AG20443 (cell line): ENCODE measurements at places on chromosomes 7 and 10.

GRCh38 chr7:8134089-8134733 lies 127.8 kb downstream of the ICA1 start:
- no peak for DNase-seq

DNA sequence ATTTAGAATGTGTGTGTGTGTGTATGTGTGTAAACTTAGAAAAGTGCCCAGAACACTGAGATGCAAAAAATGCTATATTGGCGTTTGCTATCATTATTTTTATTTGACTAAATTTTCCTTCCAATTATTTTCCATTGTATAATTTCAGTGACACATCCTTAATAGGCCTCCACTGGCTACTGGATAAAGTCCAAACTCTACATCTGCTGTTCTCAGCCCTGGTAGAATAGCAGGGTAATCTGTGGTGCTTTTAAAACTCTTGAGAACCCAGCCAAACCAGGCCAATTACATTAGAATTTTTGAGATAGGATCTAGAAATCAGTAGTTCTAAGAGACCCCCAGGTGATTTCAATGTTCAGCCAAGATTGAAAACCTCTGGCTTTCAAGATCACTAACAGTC lies 66.4 kb downstream of the ZNF503 start:
- no peak for DNase-seq

DNA sequence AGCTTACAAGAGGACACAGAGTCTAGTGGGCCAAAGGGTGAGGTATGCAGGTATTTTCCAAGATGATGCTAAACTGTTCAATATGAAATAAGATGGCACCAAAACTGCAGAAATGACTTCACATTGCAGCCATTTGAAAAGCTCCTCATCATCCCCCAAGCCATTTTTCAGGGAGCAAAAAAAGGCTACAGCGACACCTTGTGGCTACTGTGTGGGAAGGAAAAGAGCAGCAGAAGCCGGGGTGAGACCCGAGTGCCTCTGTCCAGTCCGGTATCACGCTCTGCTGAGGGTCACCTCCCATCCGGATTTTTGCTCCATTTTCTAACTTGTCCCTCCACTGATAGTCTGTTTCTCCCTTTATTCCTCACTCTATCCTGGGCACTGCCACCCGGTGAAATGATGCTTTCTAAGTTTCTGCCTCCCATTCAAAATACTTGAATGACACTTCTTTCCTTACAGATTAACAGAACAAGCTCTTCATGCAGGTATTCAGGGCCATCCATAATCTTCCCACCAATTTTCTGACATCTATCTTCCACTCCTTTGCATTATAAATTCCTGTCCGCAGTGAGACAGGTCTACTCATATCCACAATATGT lies 220.2 kb downstream of the DGKI start:
- peak; percentile 79 for DNase-seq

DNA sequence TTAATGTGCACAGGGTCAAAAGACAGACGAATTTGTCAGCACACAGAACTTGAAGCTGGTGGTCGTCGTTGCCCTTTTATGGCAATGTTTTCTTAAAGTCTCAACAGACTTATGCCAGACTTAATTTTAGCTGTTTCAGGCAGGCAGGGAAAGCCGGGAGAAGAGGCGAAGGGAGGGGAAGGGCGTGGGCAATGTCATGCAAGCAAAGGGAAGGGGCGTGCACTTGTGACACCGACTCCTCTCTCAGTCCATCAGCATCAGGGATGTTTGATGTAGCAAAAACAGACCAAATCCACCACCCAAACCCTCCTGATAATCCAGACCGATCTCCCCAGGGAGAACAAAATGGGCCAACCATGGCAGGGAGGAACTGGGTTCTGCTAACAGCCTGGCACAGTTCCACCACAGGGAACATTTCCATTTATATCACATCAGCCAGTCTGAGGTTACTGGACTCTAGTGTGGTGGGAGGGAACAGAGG lies 118.1 kb upstream of the RHEB start:
- DNase-seq, result no peak

- no peak for DNase-seq
These were observed 10.7 kb upstream of the AKR1B1 start for GRCh38 chr7:134469622-134470021.

GRCh38 chr10:119183664-119184412 lies 5.2 kb upstream of the PRDX3 start:
- DNase-seq, result no peak

DNA sequence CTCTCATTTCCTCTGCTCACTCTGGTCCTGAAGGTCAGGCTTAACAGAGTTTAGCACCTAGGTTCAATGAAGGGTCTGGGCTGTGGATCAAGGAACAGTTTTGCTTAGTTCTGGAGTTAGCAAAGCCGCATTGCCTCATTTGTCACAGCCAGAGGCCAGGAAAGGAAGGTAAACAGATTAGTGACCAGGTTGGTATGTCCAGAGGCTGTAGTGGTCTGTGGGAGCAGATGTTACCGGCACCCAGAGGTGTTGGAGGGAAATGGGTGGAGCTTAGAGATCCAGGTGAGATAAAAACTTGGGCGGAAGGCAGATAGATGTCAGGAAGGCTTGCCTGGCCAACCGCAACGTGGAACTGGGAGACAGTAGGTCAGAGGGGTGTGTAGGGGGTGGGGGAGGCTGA lies 36.6 kb upstream of the ZMIZ2 start:
- DNase-seq, result no peak
